Natural killer cell (primary cell): ENCODE measurements at places on chromosomes 11 and 22. TPM values are rescaled to one million over a fixed set of nuclear protein-coding genes. Genes with fewer than 3 reads are reported as not detected.

GRCh38 chr22:23533328-23533762 is 46.7 kb downstream of the IGLL1 start:
- no peak overlapping the region for H3K27ac ChIP-seq
- DNase-seq: no peak
- no peak overlapping the region for H3K4me3 ChIP-seq

DNA sequence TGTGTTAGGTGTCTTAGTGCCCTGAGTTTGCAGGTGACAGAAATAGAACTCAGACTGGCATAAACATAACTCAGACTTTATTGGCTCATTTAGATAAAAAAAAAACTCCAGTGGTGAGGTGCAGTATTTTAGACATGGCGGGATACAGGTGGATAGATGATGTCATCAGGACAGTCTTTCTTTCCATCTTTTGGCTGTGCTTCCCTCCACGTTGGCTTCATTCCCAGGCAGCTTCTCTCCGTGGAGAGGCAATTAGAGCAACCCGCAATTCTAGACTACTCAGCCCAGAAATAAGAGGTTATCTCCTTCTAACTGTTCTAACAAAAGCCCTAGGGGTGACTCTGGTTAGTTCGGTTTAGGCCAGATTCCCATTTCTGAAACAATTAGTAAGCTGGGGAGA is 40.5 kb downstream of the NCAM1 start:
- no peaks in the 10 kb centered on the region for H3K36me3 ChIP-seq
- H3K27ac ChIP-seq: no peak overlapping the region
- no peak overlapping the region for H3K4me3 ChIP-seq
- H3K4me1 ChIP-seq: peaks cover 7% of the 10 kb centered on the region

- H3K4me1 ChIP-seq: peaks cover 90% of the 10 kb centered on the region
- H3K27me3 ChIP-seq: no peaks in the 10 kb centered on the region
- H3K36me3 ChIP-seq: no peaks in the 10 kb centered on the region
- H3K4me3 ChIP-seq: peak overlapping the region; percentile 64
Observed at GRCh38 chr22:17773606-17774205, 563 bp downstream of the BID start.

- H3K27me3 ChIP-seq: no peaks in the 10 kb centered on the region
- H3K4me3 ChIP-seq: no peak overlapping the region
- H3K27ac ChIP-seq: no peak overlapping the region
- no peaks in the 10 kb centered on the region for H3K4me1 ChIP-seq
Observed at GRCh38 chr11:132052904-132053303, 682.5 kb downstream of the NTM start.

DNA sequence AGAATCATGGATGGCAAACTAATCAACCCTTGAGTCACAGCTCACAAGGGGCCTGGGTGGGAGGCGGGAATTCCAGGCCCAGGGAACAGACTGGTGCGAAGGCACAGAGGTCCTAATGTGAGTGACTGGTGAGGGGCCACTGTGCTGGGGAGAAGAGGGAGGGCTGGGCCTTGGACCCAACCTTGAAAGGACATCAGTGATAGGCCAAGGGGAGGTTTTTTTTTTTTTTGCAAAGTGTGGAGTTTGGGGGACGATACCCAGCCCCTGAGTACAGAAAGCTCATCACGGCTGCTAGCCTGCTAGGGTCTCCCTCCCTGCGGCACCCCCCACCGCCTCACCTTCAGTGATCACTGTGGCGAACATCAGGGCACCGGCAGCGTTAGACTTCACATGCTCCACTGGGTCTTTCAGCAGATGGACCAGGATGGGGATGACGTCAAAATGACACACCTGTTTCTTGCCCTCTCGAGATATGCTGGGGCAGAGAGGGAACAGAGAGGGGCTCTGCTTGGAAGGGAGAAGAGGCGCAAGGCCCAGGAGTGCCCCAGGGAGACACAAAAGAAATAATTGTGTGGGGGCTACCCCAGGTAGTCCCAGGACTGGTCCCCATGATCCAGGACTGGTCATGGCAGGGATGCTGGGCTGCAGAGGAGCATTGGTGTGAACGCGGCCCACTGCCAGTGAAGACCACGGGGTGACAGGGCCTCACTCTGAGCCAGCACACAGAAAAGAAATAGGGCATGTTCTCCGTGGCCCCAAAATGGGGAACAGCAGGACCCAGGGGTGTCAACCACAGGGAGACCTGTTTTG is 8.6 kb upstream of the GNAZ start:
- H3K4me1 ChIP-seq: no peaks in the 10 kb centered on the region
- no peak overlapping the region for H3K27ac ChIP-seq
- peak; percentile 6 for DNase-seq
- H3K27me3 ChIP-seq: no peaks in the 10 kb centered on the region

GRCh38 chr11:114173843-114174242 is 114.3 kb downstream of the ZBTB16 start:
- no peaks in the 10 kb centered on the region for H3K36me3 ChIP-seq
- no peak overlapping the region for H3K4me3 ChIP-seq
- no peak for DNase-seq
- H3K27me3 ChIP-seq: no peaks in the 10 kb centered on the region
- H3K4me1 ChIP-seq: peaks cover 75% of the 10 kb centered on the region

DNA sequence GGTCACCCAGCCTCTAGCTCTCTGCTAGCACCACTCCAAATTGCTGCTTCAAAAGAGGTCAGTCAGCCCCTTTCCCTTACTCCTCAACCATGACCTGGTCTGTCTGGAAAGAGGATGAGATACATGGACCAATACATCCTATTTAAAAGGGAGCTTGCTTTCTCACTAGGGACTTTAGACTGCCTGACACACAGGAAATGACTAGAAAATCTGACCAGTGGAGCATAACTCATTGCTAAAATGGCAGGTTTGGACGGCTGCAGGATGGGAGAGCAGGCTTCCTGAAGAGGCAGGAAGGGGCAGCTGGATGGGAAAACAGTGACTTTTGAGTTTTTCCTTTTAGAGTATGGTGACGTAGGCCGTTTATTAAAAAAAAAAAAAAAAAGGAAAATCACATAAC is 25.3 kb downstream of the STIM1 start:
- H3K27ac ChIP-seq: peak overlapping the region; percentile 66
- H3K36me3 ChIP-seq: no peaks in the 10 kb centered on the region
- no peak overlapping the region for H3K4me3 ChIP-seq
- H3K27me3 ChIP-seq: no peaks in the 10 kb centered on the region

DNA sequence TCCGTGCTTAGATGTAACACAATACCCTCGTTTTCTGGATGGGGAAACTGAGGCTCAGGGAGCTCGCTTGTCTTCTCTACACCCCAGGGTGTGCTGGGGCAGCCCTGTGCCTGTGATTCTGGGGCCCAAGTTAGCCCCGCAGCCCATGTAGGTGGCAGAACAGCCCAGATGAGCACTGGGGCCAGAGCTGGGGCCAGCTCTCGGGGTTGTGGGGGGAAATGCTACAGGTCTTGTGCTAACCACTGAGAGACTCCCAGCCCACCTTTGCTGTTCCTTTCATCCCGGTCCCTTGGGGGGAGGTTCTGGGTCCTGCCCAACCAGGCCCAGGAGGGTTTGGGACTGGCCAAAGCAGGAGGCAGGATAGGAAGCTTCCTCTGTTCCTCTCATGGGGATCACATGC is 13.5 kb downstream of the MYEOV start:
- DNase-seq: no peak
- H3K4me1 ChIP-seq: peaks cover 18% of the 10 kb centered on the region
- no peaks in the 10 kb centered on the region for H3K36me3 ChIP-seq
- no peak overlapping the region for H3K4me3 ChIP-seq

DNA sequence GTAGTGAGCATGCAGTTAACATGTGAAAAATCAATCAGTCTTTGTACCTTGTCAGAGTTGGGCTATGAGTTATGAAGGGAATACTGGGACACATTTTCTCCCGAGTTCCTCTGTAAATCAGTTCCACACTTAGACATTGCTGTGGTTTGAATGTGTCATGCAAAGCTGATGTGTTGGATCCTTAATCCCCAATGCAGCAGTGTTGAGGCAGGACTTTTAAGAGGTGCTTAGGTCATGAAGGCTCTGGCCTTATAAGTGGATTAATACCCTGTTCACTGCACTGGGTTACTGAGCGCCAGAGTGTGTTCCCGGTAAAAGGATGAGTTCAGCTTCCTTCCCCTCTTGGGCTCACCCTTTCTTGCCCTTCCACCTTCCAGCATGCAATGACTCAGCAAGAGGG is 742.1 kb upstream of the TENM4 start:
- no peak overlapping the region for H3K27ac ChIP-seq
- no peaks in the 10 kb centered on the region for H3K36me3 ChIP-seq
- no peak for DNase-seq
- H3K27me3 ChIP-seq: no peaks in the 10 kb centered on the region

DNA sequence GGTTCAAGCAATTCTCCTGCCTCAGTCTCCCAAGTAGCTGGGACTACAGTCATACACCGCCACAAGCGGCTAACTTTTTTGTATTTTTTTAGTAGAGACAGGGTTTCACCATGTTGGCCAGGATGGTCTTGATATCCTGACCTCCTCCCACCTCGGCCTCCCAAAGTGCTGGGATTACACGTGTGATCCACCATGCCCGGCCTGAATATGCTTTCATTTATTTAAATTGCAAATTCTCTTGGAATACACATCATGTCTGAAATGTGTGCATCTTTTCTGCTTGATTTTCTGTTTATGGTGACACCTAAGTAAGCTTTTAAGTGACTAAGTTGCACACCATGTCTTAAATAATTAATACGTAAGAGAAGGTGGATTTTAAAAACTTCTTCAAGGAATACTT is 31.7 kb downstream of the IZUMO1R start:
- H3K4me3 ChIP-seq: no peak overlapping the region
- peaks cover 3% of the 10 kb centered on the region for H3K27me3 ChIP-seq
- no peak for DNase-seq
- no peaks in the 10 kb centered on the region for H3K36me3 ChIP-seq

DNA sequence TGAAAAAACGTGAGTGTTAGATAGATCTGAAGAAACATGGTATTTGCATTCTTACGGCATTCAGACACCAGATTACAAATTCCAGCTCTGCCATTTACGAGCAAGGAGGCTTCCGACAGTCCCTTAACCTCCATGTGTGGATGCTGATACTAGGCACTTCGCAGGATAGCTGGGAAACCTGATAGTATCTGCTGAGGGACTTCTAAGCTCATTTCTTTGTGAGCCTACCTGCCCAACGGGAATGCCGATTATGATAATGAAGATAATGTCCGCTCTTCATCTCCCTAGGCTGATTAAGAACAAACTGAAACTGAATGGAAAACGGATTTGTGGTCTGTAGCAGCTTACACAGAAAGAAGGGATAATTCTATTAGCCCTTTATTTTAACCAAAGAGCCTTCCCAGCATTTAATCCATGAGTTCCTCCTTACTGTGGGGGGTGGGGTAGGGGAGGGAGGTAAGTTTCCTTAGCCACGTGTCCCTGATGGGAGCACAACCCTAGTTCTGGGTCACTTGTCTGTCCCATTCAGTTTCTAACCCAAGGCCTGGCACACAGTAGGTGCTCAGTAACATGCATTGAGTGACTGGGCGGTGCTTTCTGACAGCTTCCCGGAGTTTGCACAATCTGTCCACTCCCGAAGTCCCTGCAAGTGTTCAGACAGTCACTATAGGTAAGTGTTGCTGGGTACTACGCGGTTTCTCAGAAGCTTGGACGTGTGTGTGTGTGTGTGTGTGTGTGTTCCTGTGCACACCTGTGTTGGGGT is 39.2 kb downstream of the CD6 start:
- H3K36me3 ChIP-seq: peaks cover 4% of the 10 kb centered on the region
- H3K27ac ChIP-seq: no peak overlapping the region

- H3K27ac ChIP-seq: no peak overlapping the region
- H3K27me3 ChIP-seq: no peaks in the 10 kb centered on the region
- no peak for DNase-seq
- H3K4me3 ChIP-seq: no peak overlapping the region
- no peaks in the 10 kb centered on the region for H3K4me1 ChIP-seq
- no peaks in the 10 kb centered on the region for H3K36me3 ChIP-seq
Observed at GRCh38 chr11:92557879-92558278, 333.3 kb downstream of the FAT3 start.

GRCh38 chr11:294780-295179 is 4.5 kb downstream of the IFITM5 start:
- H3K36me3 ChIP-seq: peaks cover 27% of the 10 kb centered on the region
- H3K4me3 ChIP-seq: no peak overlapping the region
- H3K27ac ChIP-seq: no peak overlapping the region
- H3K4me1 ChIP-seq: peaks cover 67% of the 10 kb centered on the region

- H3K4me3 ChIP-seq: no peak overlapping the region
- H3K27me3 ChIP-seq: no peaks in the 10 kb centered on the region
- no peaks in the 10 kb centered on the region for H3K36me3 ChIP-seq
- DNase-seq: peak; percentile 51
- H3K4me1 ChIP-seq: no peaks in the 10 kb centered on the region
Observed at GRCh38 chr11:133134314-133135173, 397.8 kb downstream of the OPCML start.

DNA sequence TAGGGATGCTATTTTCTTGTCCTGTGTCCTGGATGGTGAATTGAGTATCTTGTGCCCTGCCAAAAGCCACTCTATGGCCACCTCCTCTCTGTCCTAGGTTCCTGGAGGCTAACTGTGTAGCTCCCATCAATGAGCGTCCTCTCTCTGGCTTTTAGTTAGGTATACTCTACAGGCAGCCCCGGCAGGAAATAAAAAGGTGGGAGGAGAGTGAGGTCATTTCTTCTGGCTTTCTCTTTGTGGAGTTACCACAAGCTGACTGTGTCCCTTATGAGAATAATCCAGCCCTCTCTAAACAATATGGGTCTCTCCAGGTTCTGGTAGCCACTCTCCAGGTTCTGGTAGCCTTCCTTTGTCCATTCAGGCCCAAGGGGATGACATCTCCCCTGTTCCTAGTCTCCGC is 11.7 kb upstream of the ASPHD2 start:
- no peak for DNase-seq
- H3K4me1 ChIP-seq: no peaks in the 10 kb centered on the region
- no peak overlapping the region for H3K27ac ChIP-seq
- H3K27me3 ChIP-seq: no peaks in the 10 kb centered on the region
- no peaks in the 10 kb centered on the region for H3K36me3 ChIP-seq

GRCh38 chr22:48742556-48743343 is 1084.9 kb downstream of the BRD1 start:
- DNase-seq: no peak
- H3K27me3 ChIP-seq: no peaks in the 10 kb centered on the region
- no peaks in the 10 kb centered on the region for H3K4me1 ChIP-seq
- no peaks in the 10 kb centered on the region for H3K36me3 ChIP-seq

DNA sequence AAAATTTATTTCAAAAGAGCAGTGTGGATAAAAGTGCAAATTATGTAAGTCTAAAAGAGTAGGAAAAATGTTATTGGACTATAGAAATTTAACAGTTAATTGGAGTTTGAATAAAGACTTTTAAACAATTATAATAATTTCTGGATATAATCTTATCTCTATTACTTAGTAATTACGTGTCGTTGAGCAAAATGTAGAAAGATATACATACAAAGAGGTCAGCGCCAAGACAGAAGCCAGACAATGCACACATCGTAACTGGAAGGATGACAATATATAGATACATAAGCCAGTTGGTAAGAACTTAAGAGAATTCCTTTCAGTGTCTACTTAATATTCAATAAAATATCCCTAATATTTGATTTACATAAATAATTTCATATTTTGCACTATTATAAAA is 157.0 kb downstream of the LUZP2 start:
- H3K4me1 ChIP-seq: no peaks in the 10 kb centered on the region
- no peak overlapping the region for H3K4me3 ChIP-seq
- H3K27me3 ChIP-seq: no peaks in the 10 kb centered on the region
- no peaks in the 10 kb centered on the region for H3K36me3 ChIP-seq

The SLC5A4 gene
- not detected for total RNA-seq

The CXCR5 gene
- total RNA-seq: 0.56 TPM

The POU2F3 gene
- total RNA-seq: not detected

The VSIG2 gene
- total RNA-seq: not detected

The RFPL1 gene
- not detected for total RNA-seq

The BDNF gene
- not detected for total RNA-seq

The TMEM191C gene
- 2.1 TPM for total RNA-seq

The MRGPRX3 gene
- not detected for total RNA-seq

The CHRM1 gene
- not detected for total RNA-seq

The KLHL35 gene
- 0.40 TPM for total RNA-seq

The WNT7B gene
- total RNA-seq: not detected
